Activated CD4-positive, alpha-beta memory T cell treated with anti-CD3 and anti-CD28 coated beads, Interleukin-2, amount 10 ng/mL, durations not matched to agents 7 days and 5 days (primary cell): ENCODE measurements at places on chromosomes 3 and 15.

GRCh38 chr15:81126892-81127291 is 7.2 kb upstream of the CFAP161 start:
- no peak for DNase-seq

- DNase-seq, result no peak
Measured at GRCh38 chr3:176430244-176431037, 766.8 kb downstream of the TBL1XR1 start.

GRCh38 chr3:172467170-172467824 is 19.0 kb upstream of the GHSR start:
- DNase-seq, result no peak

GRCh38 chr3:64408770-64409169 is 183.5 kb upstream of the PRICKLE2 start:
- no peak for DNase-seq

DNA sequence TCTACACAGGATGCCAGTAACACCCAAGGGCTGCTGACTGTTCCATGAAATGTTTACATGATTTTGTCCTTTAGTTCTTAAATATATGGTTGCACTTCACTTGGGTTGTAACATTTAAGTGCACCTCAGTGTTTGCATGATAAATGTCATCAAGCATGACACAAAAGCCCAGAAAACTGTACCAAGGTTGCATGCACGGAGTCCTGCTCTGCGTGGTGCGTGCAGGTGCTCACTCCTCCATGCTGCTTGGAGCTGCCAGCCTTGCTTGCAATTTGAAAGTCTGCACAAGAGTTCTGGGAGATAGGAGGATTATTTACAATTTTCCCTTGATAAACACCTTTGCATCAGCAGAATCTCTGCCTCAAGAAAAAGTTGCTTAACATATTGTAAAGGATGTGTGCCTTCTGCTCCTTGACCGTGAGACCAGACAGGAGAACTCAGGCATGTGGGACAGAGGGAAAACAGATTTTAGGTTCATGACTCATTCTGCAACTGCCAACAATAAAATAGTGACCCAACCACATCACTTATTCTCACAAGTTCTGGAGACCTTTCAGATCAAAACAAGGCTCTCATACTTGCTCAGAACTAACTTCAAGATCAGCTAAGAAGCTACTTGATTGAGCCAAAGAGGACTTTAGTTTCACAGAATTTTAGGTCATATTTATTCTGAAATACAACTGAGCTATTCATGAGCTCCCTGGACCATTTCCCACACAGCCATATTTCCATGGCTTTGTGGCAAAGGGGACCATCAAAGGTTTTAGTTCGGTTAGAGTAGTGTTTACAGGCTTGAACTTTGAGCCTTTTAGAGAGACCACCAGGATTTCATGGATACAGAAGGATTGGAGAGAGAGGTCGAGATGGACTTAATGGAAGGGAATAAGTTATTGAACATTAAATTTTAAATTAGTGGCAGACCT is 128.4 kb upstream of the ZBED2 start:
- no peak for DNase-seq

GRCh38 chr3:144746631-144747030 is 775.0 kb downstream of the DIPK2A start:
- no peak for DNase-seq

GRCh38 chr3:108202834-108203233 is 19.4 kb downstream of the IFT57 start:
- DNase-seq, result no peak

DNA sequence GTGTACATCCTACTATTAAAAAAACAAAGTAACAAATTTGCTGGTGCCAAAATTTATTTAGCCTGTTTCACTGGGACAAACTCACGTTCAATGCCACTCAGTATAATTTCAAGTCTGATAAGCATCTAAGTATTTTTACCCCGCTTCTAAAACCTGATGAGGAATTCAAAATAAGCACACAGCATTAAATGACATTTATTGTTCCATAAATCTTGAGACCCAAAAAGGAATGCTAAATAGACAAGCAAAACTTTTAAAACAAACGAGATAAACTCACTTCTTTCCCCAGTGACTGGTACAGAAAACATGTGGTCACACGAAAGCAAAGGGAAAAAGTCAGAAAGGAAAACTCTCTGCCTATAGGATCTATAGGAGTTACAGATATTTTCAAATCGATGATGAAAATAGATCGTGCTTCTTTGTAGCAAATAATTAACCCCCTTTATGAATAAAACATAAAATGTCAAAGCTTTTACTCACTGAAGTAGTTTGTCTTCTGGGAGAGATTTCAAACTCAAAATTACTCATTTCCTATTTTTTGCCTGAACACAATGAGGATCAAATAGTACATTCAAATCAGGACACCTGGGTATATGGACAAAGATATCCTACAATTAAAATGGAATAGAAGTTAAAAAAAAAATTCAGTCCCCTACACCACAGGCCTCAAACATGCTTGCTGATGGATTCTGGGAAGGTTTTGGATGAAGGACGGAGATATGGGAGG is 51.7 kb downstream of the UBP1 start:
- DNase-seq, result no peak

- DNase-seq, result no peak
Measured at GRCh38 chr3:52777959-52778805, 783 bp downstream of the ITIH1 start.

- no peak for DNase-seq
Measured at GRCh38 chr3:45758871-45759270, 37.5 kb downstream of the SLC6A20 start.

- DNase-seq, result no peak
Measured at GRCh38 chr3:79947957-79948356, 180.2 kb upstream of the ROBO1 start.

- DNase-seq, result no peak
Measured at GRCh38 chr15:69853544-69853951, 244.2 kb downstream of the TLE3 start.

GRCh38 chr15:60390871-60391501 is 6.8 kb downstream of the ANXA2 start:
- no peak for DNase-seq

GRCh38 chr3:173556546-173556945 is 159.0 kb downstream of the NLGN1 start:
- no peak for DNase-seq

- DNase-seq, result no peak
Measured at GRCh38 chr3:149343951-149344350, 10.5 kb upstream of the TM4SF18 start.

- no peak for DNase-seq
Measured at GRCh38 chr15:100593431-100593830, 8.6 kb downstream of the LINS1 start.

GRCh38 chr3:113287803-113288648 is 76.7 kb downstream of the BOC start:
- peak; percentile 46 for DNase-seq

- no peak for DNase-seq
Measured at GRCh38 chr3:165636684-165637015, 200.6 kb downstream of the BCHE start.

DNA sequence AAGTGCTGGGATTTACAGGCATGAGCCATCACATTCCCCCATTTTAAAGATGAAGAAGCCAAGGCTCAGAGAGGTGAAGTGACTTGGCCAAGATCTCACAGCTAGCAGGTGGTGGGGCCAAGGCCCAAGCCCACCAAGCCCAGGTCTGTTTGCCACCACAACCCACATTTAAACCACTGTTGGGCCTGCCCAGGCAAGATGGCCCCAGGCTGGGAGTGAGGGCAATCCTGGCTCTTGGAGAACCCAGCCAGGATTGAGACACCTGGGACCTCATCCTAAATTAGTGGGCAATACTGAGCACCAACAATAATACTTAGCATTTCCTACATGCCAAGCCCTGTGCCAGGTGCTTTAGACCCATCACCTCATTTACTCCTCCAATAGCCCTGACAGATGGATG is 6.9 kb downstream of the IGDCC3 start:
- DNase-seq, result no peak

DNA sequence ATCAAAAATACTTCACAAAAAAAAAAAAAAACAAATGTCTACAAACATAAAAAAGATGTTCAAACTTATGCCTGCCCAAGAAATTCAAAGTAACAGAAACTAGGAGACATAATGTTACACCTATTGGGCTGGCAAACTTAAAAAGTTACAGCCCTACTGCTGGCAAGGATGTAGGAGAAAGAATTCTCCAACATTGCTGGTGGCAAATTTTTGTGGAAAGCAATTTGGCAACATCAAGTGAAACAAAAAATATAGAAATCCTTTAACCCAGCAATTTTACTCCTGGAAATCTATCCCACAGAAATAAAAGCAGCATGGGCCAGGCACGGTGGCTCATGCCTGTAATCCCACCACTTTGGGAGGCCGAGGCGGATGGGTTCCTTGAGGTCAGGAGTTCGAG is 73.2 kb downstream of the STAG1 start:
- DNase-seq, result no peak

DNA sequence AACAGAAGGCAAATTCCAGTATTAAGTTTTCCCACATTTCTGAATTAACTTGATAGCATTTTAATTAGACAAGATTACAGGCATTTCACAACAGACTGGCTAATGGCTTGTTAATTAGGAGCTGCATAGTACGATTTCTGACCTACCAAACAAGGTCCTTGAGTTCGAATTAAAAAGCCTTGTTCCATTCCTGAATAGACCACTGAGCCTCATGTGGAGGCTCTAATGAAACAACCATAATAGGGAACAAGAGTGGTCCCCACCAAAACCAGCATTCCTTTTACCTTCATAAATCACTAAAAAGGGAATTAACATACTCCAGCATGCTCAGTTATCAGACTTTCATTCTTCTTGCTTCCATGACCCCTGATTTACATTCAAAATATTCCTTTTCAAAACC is 66.4 kb downstream of the PRTG start:
- no peak for DNase-seq

DNA sequence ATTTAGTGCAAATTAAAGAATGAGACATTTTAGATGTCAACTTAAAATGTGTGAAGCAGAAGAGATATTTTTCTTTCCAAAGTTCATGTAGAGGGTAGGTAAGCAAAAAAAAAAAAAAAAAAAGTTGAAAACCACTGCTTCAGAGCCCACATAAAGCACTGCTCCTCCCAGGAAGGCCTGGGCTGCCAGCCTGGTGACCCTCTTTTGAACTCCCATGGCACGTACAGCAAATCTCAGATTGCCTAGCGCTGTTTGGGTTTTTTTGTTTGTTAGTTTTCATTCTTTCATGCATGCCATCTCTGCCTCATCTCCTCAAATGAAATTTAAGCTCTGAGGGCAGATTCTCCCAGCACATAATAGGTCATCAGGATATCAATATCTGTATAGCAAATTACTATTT is 120.1 kb downstream of the SRGAP3 start:
- no peak for DNase-seq

DNA sequence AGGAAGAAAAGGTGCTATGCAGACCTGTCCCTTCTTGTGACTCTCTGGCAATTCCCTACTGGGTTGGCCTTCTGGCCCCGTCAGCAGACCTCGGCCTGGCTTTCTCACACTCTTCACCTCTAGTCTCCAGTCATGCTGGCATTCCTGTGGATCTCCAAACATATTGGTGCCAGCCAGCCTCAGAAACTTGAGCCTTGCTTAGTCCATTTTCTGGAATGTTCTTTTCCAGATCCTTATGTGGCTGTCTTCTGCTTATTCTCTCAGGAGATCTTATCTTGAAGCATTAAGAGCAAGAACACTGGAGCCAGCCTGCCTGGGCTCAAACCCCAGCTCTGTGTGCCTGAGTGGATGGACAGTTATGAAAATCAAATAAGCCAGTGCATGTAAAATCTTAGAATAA is 88.2 kb upstream of the NTRK3 start:
- no peak for DNase-seq

- no peak for DNase-seq
Measured at GRCh38 chr3:64242435-64242834, 17.2 kb upstream of the PRICKLE2 start.

- no peak for DNase-seq
Measured at GRCh38 chr3:66153481-66154443, 67.0 kb upstream of the SLC25A26 start.

- no peak for DNase-seq
Measured at GRCh38 chr15:42037656-42038055, 16.8 kb upstream of the PLA2G4E start.

- DNase-seq, result no peak
Measured at GRCh38 chr3:37456270-37456708, 281.9 kb upstream of the LRRFIP2 start.

DNA sequence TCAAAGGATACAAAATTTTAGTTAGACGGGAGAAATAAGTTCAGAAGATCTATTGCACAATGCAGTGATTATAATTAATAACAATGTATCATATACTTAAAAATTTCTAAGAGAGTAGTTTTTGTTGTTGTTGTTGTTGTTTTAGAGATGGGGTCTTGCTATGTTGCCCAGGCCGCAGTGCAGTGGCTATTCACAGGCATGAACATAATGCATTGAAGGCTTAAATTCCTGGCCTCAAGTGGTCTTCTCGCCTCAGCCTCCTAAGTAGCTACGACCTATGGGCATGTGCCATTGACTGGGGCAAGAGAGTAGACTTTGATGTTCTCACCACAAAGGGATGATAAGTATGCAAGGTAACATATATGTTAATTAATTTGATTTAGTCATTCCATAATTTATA is 7.5 kb downstream of the STRIT1 start:
- DNase-seq, result no peak

DNA sequence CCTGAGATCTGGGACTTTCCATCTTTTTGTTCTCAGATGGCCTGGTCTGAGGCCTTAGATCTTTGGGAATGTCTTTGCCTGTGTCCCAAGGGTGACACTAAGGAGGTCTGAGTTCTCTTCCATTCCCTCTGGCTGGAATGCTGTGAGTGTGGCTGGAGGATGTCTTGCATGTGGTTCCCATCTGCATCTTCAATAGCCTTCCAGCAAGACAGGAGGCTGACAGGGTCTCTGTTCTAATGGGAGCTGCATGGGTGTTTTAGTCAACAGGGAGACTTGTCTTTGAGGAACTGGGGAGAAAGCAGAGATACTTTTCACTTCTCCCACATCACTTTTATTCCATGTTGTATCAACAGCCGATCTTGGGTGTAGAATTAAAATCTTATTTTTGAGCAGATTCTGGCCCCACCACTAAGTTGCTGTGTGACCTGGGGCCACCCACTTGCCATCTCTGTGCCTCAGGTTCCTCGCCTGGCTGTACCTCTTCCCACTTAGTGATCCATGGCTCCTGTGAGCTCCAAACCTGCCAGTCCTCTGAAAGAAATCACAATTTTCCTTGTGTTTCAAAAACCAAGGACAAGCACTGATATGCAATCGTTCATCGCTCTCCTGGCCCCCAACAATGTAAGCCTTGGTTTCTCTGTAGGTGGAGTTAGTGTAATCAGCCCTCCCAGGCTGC is 75.2 kb downstream of the LSM3 start:
- DNase-seq, result no peak

- no peak for DNase-seq
Measured at GRCh38 chr15:66765478-66766281, 63.6 kb downstream of the SMAD6 start.

GRCh38 chr3:140499114-140499757 is 178.6 kb upstream of the TRIM42 start:
- DNase-seq, result no peak
